ENCODE measurements at places on chromosomes 16 and 17. TPM values are rescaled to one million over a fixed set of nuclear protein-coding genes. Genes with fewer than 3 reads are reported as not detected.

IRX5 gene
- polyA plus RNA-seq = 9.3 TPM

GRCh38 chr16:86353148-86353547 is 157.2 kb upstream of the FOXF1 start:
- no peak for DNase-seq

- DNase-seq = no peak
These were observed 44.8 kb downstream of the CPPED1 start for GRCh38 chr16:12758670-12759558.

GRCh38 chr17:82936768-82937171 is 96.9 kb upstream of the ZNF750 start:
- no peak for DNase-seq

GRCh38 chr17:73250851-73251640 is 10.6 kb downstream of the CPSF4L start:
- no peak for DNase-seq

GRCh38 chr17:10177913-10178505 is 20.4 kb downstream of the GAS7 start:
- DNase-seq = no peak

- DNase-seq = no peak
These were observed 223.7 kb upstream of the AXIN2 start for GRCh38 chr17:65785109-65785508.

GRCh38 chr16:48501516-48502377 is 108.2 kb downstream of the N4BP1 start:
- no peak for DNase-seq

GRCh38 chr16:23414731-23415130 is 38.3 kb downstream of the COG7 start:
- no peak for DNase-seq
